IPS DF 6.9 (cell line): ENCODE measurements at places on chromosomes 16 and 17.

DNA sequence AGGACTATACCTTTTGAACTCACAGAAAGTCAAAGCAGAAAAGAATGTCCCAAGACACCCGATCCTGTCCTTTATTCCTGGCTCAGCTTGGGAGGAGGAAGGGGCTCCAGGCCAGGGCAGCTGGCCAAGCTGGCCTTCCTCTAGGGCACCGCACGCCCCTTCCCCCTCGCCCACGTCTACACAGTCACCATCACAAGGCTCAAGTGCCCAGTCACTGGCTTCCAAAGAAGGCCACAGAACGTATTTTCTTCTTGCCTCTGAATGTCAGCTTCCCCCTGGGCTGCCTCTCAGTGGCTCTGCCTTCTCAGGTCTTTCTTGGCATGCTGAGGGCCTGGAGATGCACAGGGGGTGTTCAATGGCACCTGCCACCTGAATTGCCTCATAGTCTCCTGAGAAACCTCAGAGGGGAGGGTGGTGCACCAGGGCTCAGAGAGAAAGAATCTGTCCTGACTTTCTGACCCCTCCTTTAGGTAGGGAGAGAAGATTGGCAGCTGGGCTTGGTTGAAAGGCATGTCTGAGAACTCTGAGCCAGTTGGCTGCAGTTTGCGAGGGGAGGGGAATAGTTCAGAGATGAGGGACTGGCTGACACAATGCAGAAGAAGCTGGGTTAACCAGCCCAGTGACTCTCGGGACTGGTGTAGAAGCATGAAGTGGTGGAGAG is 2.1 kb downstream of the DHRS11 start:
- no peak for DNase-seq

- no peak for DNase-seq
Measured at GRCh38 chr17:1180958-1181752, 1.4 kb upstream of the ABR start.

DNA sequence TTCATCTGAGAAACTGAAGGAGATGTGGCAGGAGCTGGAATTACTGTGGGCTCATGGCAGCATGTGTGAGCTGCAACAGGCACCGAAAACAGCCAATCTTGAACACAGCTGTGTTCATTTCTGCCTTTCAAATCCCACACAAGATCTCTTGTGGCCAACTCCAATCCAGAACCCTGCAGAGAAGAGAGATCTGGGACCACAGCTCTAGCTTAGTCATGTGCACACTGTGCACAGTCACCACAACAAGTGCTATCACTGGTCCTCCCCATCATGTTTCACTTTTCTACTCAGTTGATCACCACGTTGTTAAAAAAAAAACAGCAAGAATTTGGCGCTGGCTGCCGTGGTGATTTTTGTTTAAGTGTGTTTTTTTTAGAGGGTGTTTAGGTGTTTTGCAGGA is 254.5 kb upstream of the ELAC2 start:
- no peak for DNase-seq

GRCh38 chr17:60095381-60095780 is 16.7 kb upstream of the HEATR6 start:
- DNase-seq, result no peak

GRCh38 chr16:68021490-68021889 is 1.5 kb downstream of the DDX28 start:
- DNase-seq, result no peak

GRCh38 chr16:27779641-27780164 is 229.8 kb downstream of the KATNIP start:
- peak; percentile 45 for DNase-seq

- DNase-seq, result no peak
Measured at GRCh38 chr17:73770115-73770848, 126.0 kb upstream of the SDK2 start.
